ENCODE measurements at places on chromosomes 2 and 18. TPM values are rescaled to one million over a fixed set of nuclear protein-coding genes. Genes with fewer than 3 reads are reported as not detected.
A peak's percentile ranks its signal among the peaks of the same experiment; 100 is the strongest.

KCNF1 gene
- polyA plus RNA-seq = 1.0 TPM

GRCh38 chr2:39508198-39508597 lies 71.1 kb upstream of the MAP4K3 start:
- DNase-seq = peak; percentile 61

- DNase-seq = no peak
These were observed 44.2 kb downstream of the DTNA start for GRCh38 chr18:34754300-34754699.

GRCh38 chr2:69634196-69634821 lies 9.2 kb downstream of the AAK1 start:
- no peak for DNase-seq

GRCh38 chr18:8011906-8012305 lies 444.8 kb downstream of the PTPRM start:
- DNase-seq = no peak

- no peak for DNase-seq
These were observed 108.0 kb downstream of the SLC8A1 start for GRCh38 chr2:40343902-40344301.

C2orf69 gene
- 4.3 TPM for polyA plus RNA-seq

Measured in AG04450 (cell line).